Stimulated activated CD8-positive, alpha-beta memory T cell treated with anti-CD3 and anti-CD28 coated beads, Interleukin-4, amount 100 ng/mL, for 48 hours (primary cell): ENCODE measurements at places on chromosomes 7 and 10.
A peak's percentile ranks its signal among the peaks of the same experiment; 100 is the strongest.

GRCh38 chr7:155208681-155209477, 88.8 kb upstream of the INSIG1 start:
- DNase-seq = no peak

DNA sequence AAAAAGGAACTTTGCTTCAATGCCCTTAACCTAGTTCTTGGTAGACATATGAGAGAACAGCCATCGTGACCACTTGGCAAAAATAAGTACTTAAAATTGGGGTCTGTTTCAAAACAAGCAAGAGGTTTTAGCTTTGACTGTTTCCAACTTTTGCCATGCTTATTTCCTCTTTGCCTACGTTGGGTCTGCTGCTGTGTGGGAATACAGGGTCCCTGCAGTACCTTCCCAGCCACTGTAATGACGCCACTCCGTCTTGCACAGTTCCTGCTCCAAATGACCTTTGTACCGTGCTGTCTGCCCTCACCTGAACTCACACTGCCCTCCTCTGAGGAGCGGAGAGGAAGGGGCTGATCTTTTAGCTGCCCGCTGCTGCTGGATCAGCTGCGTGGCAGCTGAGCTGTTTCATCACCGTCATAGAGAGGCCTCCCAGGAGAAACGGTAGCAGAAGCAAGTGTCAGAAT, 133.1 kb downstream of the MAPK8 start:
- DNase-seq = no peak

GRCh38 chr10:68346774-68347173, 14.0 kb upstream of the PBLD start:
- DNase-seq = no peak

DNA sequence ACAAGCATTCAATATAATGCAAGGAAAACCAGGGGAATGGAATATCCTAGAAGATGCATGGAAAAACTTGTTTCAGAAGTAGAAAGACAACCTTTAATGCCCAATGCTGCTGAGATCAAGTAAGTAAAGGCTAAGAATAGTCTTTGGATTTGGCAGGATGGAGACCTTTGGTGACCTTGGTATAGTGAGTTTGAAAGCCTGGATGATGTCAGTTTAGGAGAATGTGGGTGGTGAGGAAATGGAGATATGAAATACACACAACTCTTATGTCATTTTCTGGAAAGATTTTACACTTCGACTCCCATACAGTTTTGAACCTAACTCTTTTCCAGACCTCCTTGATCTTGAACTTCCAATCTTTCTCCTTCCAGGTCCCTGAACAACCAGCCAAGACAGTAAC, 185.7 kb downstream of the TFEC start:
- DNase-seq = no peak

GRCh38 chr7:116614499-116615262, 57.3 kb upstream of the MET start:
- DNase-seq = no peak

DNA sequence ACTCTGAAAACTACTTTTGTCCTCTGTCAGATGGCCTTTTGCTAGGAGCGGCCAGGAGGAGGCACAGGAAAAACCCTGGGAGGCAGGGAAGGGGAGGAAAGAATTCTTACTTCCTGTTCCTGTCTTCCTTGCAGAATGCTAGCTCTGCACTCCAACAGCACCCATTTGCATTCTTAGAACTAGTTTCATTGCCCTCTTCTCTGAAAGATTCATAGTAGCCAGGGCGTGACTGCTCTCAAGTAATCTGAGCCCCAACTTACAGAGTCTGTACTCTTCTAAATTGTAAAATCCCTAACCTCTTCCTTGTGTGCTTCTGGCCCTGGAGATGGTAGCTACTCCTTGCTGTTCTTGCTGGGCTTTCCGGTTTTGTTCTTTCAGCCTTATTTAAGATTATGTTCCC, 75.3 kb upstream of the STEAP1 start:
- no peak for DNase-seq

- DNase-seq = no peak
Measured at GRCh38 chr7:134948736-134949135, 37.6 kb upstream of the AGBL3 start.

DNA sequence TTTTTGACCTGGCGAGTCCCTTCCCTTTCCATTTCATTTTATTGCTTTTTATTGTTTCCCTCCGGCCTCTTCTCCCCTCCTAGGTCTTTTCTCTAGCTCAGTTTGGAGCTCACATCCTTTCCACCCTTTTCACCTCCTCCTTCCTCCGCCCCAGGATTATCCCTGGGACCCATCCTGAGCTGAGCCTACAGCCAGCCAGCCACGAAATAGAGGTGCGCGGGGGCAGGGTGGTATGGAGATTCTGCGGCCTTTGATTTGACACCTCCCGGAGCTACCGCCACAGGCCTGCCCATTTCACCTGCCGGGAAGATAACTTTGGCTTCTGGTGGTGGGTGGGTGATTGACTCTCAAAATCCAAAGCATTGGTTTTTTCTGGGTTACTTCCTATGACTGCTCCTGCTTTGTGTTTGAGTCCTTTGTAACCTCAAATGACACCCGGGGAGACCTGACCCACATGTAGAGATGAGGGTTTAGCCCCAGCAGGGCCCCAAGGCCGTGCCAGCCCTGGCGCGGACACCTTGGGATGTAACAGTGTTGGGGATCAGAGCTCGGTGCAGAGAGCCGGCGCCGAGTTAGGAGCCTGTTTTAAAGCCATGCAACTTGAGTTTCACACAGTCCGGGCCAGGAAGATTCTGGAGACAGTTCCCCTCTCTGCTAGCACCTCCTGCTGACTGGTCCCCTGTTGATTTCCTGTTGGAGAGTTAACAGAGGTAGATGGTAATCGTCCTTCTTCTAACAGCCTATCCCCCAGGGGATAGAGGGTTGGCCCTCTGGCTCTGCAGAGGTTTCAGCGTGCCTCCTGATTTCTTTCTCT, 1.5 kb downstream of the DUSP5 start:
- DNase-seq = peak; percentile 50

- DNase-seq = no peak
Measured at GRCh38 chr10:108070789-108071188, 906.3 kb upstream of the SORCS1 start.

DNA sequence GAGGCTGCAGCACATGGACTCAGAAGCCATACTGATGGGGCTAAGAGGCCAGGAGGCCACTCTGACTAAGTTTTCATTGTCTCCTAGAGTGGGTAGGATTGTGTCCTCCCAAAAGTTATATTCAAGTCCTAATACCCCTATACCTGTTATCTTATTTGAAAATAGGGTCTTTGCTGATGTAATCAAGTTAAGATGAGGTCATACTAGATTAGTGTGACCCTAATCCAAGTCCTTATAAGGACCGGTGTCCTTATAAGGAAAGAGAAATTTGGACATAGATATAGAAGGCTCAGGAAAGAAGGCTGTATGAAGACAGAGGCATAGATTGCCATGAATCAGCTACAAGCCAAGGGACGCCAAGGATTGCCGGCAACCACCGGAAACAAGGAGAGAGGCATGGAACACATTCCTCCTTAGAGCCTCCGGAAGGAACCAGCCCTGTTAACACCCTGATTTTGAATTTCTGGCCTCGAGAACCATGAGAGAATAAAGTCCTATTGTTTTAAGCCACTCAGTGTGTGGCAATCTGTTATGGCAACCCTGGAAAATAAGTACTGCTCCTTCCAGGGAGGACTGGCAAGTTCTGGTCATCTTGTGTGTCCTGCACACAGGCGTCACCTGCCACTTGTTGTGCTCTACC, 157.0 kb downstream of the EMX2 start:
- DNase-seq = no peak

- DNase-seq = no peak
Measured at GRCh38 chr10:2222631-2223030, 485.3 kb upstream of the ADARB2 start.

- no peak for DNase-seq
Measured at GRCh38 chr10:16929069-16929468, 111.8 kb upstream of the RSU1 start.

GRCh38 chr10:1747590-1748157, 10.3 kb upstream of the ADARB2 start:
- DNase-seq = no peak

DNA sequence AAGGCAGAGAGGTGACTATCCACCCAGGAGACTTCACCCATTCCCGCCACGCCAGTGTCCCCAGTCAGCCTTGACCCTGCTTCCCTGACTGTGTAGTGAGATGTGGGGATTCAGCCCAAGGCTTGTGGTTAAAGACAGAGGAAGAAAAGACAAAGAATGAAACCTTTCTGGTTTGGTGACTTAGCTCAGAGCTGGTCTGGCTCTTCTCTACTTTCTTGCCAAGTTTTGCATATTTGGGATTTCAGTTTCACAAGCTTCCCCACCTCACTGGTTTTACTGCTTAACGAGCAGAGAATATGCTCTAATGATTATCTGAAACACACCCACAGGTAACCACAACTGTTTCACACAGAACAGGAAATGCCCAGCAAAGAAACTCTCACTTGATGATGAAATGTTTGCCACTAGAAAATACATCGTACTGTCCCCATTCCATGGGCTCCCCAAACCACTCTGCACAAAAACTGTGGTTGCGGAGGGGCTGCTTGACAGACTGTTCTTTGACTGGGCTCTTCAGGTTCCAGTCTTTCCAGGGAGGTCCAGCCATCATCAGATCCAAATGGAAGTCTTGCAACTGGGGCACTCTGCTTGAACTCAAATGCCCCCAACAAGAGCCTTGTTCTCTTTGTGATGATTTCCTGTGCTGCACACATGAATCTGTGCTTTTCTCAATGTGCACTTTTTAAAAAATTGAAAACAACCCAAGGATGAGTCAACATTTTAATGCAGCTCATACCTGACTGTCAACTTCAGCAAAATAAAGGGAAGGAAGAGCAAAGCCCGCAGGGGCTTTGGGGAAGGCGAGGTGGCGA, 95.5 kb downstream of the CTBP2 start:
- DNase-seq = peak; percentile 43

DNA sequence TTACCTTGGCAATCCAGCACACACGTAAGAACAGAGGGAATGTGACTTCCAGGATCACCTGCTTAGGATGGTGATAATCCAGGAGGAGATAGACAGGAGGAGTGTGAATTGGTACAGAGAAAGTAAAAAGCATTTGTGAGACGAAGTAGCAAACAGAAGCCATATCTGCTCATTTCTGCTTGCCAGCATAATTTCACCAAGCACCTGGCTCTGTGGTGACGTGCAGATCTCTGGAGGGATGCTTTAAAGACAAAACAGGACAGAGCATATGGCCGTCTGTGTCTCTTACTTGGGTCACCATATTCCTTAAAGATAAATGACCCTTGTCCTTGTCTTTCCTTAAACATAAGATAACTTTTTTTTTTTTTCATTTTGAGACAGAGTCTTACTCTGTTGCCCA, 90.2 kb upstream of the ARHGAP21 start:
- no peak for DNase-seq

DNA sequence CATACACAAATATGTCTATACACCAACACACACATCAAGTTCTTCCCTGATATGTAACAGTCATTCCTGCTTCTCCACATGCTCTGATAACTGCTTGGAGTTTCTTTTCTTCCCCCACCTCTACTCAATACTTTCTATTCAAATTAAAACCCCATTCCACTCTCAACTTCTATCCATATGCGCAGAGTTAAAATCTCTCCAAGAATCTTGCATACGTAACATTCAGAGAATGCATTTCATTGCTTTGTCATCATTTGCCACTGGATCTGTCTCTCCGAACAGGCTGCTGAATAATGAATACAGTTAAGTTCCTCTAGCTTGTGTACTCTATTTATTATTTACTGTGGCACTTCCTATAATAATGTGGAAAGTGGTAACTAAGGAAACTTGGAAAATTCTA, 68.8 kb downstream of the DGKB start:
- no peak for DNase-seq

- DNase-seq = peak; percentile 77
Measured at GRCh38 chr7:74656441-74656836, 1.1 kb upstream of the GTF2I start.

DNA sequence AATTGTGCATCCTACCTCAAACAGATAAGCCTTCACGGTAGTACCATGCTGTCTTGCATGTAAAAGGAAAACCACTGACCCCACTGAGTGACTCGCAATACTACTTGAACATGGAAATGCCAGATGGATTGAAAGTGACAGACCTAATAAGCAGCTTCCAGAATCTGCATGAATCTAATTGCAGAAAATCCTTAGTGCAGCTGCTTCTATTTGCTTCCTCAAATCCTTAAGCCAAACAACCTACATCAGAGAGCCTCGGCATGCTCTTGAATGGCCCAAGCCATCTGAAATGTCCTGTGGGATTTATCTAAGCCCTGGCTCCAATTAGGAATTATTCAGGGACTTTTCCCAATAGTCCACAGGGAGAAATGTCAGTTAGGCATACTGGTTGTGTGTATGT, 509.5 kb upstream of the CELF2 start:
- no peak for DNase-seq

GRCh38 chr10:43739161-43739560, 90.5 kb upstream of the ZNF32 start:
- no peak for DNase-seq

DNA sequence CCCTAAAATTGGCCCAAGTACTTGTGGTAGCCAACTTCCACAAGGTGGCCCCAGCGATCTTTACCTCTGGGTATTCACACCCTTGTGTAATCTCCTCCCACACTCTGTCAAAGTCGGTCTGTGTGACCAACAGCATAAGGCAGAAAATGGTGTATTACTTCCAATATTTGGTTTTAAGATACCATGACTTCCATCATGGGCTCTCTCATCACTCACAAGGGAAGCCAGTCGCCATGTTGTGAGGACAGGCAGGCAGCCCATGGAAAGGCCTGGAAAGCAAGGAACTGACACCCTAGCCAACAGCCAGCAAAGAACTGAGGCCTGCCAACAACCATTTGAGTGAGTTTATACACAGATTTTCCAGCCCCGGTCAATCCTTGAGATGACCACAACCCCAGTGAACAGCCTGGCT, 91.0 kb upstream of the KMT2E start:
- DNase-seq = peak; percentile 83

- DNase-seq = no peak
Measured at GRCh38 chr10:60093317-60093716, 187.0 kb upstream of the CCDC6 start.

GRCh38 chr10:128422190-128422589, 296.0 kb upstream of the MKI67 start:
- DNase-seq = no peak

GRCh38 chr7:21624320-21624719, 81.5 kb downstream of the DNAH11 start:
- no peak for DNase-seq

GRCh38 chr10:34374356-34375045, 440.6 kb downstream of the PARD3 start:
- no peak for DNase-seq

- DNase-seq = no peak
Measured at GRCh38 chr7:127789031-127789430, 137.0 kb downstream of the SND1 start.

- DNase-seq = no peak
Measured at GRCh38 chr10:47318706-47319105, 3.5 kb upstream of the GDF2 start.
